NCI-H524 (cell line): ENCODE measurements at places on chromosomes 1 and 21.
A peak's percentile ranks its signal among the peaks of the same experiment; 100 is the strongest.

DNA sequence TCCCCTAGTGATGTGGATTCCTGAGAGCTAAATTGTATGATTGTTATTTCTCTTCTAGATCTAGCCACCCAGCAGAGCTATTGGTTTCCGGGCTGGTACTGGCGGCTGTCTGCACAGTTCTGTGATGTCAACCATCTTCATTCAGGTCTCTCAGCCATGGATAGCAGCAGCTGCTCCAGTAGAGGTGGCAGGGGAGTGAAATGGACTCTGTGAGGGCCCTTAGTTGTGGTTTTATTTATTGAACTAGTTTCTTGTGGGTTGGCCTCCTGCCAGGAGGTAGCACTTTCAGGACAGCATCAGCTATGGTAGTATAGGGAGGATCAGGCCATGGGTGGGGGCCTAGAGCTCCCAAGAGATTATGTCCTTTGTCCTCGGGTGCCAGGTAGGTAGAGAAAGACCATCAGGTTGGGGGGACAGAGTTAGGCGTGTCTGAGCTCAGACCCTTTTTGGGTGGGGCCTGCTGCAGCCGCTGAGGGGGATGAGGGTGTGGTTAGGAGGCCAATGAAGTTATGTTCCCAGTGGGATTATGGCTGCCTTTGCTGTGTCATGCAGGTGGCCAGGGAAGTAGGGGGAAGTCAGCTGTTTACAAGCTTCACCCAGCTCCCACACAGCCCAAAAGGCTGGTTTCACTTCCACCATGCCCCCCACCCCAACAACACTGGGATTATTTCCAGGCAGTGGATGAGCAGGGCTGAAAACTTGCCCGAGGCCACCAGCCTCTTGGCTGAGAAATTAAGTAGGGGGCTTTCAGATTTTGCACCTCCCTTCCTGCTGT is 55.1 kb upstream of the RGS4 start:
- no peak for DNase-seq

GRCh38 chr1:164660412-164660772 is 101.4 kb downstream of the PBX1 start:
- DNase-seq, result no peak

GRCh38 chr21:29083306-29083705 is 9.9 kb upstream of the CCT8 start:
- no peak for DNase-seq

GRCh38 chr1:168497376-168497950 is 46.3 kb downstream of the XCL2 start:
- DNase-seq, result no peak

DNA sequence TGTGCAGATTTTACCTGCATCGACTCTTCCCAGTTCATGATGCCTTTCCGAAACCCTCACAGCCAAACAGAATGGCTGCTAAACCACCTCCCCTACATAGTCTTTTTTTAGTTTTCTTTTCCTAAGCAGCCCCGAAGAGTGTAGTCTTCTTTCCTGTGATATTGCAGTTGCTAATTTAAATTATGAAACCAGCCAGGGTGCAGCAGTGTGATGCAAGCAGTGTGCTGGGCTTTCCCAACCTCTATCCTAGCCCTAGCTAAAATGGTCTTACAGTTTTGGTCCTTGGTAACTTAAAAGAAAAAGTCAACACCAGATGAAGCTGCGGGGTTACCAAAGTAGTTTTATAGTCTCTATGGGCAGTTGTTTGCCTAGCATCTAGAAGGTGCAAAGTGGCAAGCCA is 82.0 kb upstream of the GCLM start:
- no peak for DNase-seq

DNA sequence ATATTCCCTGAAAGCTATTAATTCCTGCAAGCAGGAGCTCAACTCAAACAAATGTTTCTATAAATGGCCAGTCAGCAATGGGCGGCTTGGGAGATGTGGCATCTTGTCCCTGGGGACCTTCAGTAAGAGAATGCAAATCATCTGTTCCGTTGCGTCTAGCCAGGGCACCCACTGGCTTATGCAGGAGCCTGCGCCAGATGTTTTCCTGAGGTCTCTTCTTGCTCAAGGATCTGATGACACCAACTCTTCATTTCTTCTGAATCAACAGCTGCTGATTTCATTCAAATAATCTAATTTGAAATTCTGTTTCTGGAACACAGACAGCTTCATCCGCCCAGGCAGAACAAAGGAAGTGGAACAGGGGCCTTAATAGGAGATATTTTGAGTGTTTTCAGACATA is 70.0 kb upstream of the AJAP1 start:
- DNase-seq, result no peak

GRCh38 chr1:67579623-67580394 is 105.2 kb upstream of the GADD45A start:
- no peak for DNase-seq

DNA sequence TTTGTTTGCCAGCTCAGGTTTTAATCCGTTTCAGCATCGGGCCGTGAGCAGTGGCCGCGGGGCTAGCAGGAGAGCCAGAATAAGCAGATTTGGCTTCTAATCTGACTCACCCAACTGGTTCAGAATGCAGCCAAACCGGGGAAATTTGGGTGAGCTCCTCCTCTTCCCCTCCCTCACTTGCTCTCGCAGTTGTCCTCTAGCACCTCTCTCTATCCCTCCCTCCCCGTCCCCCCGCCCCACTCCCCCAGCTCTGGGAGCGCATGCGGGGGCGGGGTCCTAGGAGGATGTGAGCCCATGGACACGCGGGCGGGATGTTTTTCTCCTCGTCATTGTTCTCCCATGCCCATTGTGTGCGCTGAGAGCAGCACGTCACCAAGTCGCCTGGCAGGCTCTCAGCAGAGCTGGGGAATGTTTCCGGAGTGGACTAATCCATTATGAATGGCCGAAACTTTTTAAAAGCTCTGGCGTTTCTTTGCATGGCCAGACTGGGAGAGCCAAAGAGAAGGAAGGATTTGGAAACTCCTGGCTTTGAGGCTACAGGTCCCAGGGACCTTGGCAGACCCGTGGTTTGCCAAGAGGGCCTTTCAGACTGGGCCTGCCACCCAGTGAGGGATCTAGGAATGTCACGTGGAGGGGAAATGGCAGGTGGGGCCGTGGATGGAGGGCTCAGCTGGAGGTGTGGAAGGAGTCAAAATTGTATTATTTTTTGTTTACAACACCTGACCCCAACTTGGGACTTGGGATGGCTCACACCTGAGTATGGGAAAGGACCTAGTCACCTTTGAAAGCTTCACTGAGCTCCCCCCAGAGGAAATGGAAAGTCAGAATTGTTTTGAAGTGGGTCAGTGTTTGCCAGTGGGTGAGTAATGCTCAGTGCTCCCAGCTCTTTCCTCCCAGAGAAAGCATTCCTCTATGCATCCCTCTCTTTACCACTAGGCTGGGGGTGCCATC is 39.2 kb downstream of the CDK18 start:
- peak; percentile 61 for DNase-seq

DNA sequence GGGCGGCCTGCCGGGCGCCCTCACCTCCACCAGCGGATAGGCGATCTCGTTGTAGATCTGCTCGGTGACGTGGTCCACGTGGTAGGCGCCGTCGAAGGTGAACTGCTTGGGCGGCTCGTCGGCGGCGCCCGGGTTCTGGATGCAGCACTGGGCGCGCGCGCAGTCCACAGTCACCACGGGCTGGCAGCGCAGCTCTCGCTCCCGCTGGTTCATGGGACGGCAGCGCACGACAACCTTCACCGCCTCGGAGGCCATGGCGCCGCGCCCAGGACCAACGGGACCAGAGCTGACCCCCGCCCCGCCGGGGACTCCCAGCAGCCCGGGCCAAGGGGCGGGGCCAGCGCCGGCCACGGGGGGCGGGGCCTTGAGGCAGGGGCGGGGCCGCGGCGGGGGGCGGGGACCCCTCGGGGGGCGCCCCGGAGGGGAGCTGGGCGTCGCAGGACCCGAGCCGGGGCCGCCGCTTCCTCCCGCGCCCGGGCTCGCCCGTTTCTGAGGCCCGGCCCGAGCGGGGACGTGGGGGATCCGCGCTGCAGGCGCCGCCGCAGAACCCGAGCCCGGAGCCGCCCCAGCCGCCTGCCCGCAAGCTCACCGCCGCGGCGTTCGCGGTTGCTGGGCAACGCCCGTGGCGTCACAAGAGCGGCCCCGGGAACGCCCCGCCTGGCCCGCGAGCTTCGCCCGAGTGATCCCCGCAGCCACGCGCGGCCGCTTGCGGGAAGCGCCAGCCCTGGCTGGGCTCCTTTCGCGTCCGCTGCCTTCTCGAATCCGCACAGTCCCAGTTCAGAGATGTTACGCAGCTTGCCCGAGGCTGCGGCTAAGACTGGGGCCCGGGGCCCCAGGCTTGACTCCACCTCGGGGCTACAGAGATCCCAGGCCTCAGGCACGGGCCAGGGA is at the start of gene KIF17:
Gene KIF17 (minus strand): TSS at position 556 of the 891 bp plus-strand sequence. CDS start 301 bp downstream, at position 255.
- no peak for DNase-seq

DNA sequence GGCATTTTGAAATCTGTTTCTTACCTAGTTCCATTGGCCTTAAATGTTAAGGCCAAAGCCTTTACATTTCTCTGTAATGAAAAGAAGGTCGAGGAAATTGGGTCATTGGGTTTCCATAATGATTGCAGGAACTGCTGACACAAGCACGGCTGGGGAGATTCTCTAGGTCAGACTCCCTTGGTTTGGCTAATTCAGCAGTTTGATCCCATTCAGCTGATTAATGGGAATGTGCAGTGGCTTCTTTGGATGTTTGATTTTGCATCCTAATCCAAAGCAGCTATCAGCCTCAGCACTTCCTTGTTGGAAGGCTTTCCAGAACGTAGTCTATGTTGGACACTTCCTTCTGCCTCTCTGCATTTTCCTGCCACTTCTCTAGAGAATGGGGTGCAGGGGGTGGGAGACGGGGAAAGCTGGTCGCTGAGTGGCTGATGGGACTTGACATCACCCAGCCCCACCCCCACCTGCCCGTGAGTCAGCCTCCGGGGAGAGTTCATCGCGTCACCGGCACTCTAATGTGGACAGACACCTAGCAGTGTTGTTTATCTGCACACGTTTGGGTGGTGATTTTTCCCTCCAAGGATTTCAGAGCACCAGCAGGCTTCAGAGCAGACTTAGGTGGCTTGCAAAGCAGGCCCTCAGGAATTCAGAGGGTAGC is 5.4 kb downstream of the PSEN2 start:
- DNase-seq, result no peak

DNA sequence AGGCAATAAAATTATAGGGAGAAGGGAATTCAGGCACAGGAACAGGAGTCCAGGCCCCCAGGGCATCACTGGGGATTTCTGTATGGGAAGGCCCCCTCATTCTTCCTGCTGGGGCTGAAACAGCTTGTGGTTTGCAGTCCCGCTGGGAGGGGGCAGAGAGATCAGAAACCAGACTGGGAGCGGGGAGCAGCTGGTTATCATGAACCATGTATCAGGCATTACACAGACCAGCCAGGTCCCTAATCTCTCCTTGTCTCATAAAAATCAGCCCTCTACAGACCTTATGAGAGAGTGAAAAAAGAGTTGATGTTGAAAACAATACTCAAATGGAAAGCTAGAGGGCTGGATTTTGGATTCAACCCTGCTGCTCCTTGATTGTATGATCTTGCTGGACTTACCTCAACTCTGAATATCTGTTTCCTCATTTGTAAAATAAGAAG is 93.4 kb upstream of the F3 start:
- peak; percentile 41 for DNase-seq

- no peak for DNase-seq
Measured at GRCh38 chr1:100532645-100533044, 5.3 kb upstream of the GPR88 start.

DNA sequence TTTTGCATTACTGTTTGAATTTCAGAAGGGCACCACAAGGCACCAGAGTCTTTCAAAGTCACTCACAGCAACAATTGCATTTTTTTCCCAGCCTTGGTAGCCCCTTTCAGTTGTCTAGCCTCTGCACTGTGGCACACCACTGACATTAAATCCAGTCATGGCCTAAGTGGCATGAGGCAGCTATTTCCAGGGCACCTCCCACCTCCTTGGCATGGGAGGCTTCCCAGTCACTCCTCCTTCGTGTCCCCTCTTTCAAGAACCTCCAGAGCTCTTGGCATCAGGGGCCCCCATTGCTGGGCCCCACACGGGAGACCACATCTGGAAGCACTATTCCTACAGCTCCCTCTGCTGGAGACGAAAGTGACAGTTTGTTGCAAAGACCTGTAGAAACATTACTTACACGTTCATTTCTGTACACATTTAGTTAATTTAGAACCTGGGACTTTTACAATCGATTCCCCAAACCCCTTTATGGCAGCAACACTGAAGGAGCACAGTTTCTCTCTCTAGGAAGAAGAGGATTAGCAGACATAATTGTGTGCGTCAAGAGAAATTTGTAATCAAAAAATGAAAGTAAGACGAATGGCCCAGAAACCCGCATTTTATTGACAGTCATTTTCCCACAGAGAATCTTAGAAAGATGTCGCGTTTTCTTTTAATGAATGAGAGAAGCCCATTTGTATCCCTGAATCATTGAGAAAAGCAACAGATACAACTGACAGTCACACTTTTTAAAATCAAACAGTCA is 5.7 kb upstream of the CHD5 start:
- no peak for DNase-seq
